ENCODE measurements at places on chromosomes 16 and 17. TPM values are rescaled to one million over a fixed set of nuclear protein-coding genes. Genes with fewer than 3 reads are reported as not detected.

Gene ENO3
- total RNA-seq: 22.4 TPM

- DNase-seq: no peak
Observed at GRCh38 chr17:70677783-70678647, 508.7 kb downstream of the KCNJ2 start.

Gene ABCA3
- 3.5 TPM for total RNA-seq

Gene PRR35
- not detected for total RNA-seq

Gene C17orf67
- 3.8 TPM for total RNA-seq

Gene DNASE1L2
- total RNA-seq: 1.4 TPM

DNA sequence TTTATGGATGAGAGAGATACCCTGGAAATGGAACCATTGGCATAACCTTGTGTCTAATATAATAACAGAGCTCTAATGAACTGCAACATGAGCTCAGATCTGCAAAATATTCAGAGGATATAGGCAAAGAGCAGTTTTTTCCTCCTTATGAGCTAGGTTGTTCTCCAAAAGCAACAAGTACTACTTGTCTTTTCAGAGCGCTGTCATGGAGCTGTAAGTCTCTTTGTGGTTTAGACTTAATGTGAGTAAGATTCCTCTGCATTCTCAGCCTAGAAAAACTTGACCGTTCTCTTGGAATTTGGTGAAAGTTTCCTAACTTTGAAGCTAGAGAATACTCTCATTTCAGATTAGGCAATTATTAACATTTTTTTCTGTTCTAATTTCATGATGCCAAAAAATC, 85.2 kb downstream of the FTO start:
- no peak for DNase-seq

- no peak for DNase-seq
Observed at GRCh38 chr17:80511222-80512180, 33.1 kb upstream of the RPTOR start.

Gene ADAM11
- total RNA-seq: 8.5 TPM
